ENCODE measurements at places on chromosomes 5 and 9.

DNA sequence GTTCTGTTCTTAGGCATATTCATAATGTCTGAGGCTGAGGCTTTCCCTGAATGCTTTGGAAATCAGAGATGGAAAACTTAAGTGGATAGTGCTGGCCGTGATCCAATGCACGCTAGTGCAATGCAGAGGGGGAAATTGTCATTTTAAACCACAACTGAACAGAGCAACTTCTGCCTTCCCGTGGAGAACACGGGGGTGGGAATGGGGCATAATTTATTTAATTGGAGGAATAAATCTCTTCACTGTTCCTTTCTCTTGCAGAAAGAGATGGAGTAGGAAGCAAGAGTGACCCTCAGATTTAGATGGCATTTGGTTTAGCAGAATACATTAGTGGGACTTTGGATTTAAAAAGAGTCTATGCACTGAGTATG, 22.9 kb upstream of the NREP start:
- DNase-seq, result no peak

- no peak for DNase-seq
Measured at GRCh38 chr5:75203604-75204003, 33.1 kb downstream of the ANKRD31 start.

- peak; percentile 6 for DNase-seq
Measured at GRCh38 chr5:53678981-53679660, 118.7 kb downstream of the NDUFS4 start.

GRCh38 chr5:150651924-150652671, 9.0 kb upstream of the MYOZ3 start:
- no peak for DNase-seq

GRCh38 chr5:160021831-160022446, 13.0 kb downstream of the TTC1 start:
- DNase-seq, result no peak

DNA sequence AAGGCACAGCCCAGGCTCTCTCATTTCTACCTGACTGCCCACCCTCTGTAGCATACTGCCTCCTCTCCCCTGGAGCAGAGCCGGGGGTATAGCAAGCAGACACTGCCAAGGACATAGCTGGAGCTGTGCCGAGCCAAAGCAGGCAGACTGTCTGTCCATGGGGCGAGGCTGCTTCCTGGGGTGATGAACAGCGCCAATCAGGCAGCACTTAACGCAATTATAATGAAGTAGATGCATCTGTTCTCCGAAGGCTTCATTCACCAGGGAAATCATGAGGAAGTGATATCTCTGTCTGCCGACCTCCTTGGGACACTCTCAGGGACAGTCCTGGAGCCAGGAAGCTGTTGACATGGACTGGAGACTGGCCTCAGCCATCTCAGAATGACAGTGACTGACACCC, 230.7 kb downstream of the ASTN2 start:
- no peak for DNase-seq

- DNase-seq, result peak; percentile 68
Measured at GRCh38 chr5:140639148-140639981, at the start of gene TMCO6. TSS of gene TMCO6 (plus strand) at chr5:140639451. CDS start at chr5:140639528, 77 bp downstream.

DNA sequence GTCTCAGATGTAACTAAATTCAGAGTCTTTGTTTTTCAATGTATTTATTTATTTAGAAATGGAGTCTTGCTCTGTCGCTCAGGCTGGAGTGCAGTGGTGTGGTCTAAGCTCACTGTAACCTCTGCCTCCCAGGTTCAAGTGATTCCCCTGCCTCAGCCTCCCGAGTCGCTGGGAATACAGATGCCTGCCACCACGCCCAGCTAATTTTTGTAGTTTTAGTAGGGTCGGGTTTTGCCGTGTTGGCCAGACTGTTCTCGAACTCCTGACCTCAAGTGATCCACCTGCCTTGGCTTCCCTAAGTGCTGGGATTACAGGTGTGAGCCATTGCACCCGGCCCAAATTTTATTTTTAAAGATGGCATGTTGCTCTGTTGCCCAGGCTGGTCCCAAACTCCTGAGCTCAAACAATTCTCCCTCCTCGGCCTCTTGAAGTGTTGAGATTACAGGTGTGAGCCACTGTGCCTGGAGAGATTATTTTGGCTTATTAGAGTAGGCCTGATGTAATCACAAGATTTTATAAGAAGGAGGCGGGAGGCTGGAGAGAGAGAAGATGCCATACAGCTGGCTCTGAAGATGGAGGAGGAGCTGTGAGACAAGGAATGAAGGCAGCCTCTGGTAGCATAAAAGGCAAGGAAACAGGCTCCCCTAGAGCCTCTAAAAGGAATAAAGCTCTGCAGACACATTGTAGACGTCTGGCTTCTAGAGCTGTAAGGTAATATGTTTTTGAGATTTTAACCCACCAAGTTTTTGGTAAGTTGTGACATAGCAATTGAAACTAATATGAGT, 12.9 kb upstream of the KLF9 start:
- no peak for DNase-seq

DNA sequence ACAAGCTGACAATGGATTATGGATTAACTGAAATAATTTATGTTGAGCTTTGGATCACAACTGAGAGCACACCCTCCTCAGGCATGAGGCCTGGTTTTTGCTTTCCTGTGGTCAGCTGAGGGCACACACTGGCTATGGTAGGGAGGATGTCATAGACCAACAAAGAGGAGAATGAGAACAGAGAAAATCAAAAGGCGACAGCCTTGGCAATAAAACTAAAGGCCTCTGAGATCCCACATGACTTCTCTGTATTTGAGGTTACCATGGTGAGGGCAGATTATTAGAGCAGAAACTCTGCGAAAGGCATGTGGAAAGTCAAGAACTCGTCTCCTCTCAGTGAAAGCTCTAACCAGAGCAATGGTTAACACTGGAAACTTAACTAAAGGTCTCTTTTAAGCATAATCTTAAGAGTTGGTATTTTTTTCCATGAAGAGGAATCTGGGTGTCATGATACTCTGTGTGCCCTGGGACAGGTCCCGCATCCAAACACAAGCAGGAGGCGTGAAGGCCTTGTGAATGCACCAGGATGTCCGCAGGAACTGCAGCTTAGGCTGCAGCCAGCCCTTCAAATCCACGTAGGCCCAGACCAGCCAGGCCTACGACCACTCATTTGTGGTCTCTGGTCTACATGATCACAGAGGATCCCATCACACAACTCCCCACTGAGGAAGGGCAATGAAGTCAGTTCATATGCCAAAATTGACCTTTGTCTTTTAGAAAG, 12.4 kb upstream of the MEIKIN start:
- DNase-seq, result no peak

DNA sequence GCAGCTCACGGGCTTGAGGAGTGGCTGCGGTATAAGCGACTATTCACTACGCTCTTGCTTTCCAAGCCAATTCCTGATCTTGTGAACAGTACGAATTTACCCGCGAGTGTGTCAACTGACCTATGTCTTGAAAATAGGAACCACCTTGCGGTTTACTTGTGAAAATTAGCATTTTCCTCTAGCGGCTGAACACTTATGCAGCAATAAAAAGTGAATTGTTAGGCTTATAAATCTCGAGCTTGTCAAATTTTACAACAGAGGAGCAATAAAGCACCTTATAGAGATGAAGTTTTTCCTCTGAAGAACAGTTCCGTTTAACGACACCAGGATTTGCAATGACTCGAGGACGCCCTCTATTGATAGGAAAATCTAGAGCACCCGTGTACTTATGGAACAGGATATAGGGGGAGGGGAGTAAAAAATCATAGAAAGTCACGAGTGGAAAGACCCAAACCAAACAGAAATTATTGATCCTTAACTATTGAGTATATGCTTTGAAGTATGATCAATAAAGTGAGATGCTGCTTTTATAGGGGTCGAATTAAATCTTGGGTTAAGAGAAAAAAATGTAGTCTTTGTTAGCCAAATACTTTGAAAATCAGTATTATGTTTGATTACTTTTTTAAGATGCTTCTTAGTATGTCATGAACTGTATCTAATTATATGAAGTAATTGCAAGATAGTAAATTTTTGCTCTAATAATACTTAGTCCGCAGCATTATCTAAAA, 1.9 kb upstream of the RGMB start:
- DNase-seq, result no peak

DNA sequence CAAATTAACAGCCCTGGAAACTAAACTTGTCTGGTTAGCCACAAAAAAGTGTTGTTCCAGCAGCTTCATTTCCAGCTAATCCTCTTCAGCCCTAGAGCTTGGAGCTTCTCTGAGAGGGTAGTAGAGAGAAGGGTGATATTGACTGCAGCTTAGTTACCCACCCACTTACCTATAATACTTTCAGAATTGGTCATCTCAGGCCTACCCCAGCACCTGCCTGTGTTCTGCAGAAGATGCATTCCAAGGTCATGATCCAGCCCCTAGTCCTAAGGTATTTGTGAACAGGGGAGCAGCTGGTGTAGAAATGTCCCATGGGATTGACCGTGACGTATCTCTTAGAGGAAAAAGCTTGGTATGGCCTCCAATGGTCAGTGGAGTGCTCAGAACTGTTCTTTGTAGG, 289.0 kb downstream of the NR3C1 start:
- peak; percentile 14 for DNase-seq

DNA sequence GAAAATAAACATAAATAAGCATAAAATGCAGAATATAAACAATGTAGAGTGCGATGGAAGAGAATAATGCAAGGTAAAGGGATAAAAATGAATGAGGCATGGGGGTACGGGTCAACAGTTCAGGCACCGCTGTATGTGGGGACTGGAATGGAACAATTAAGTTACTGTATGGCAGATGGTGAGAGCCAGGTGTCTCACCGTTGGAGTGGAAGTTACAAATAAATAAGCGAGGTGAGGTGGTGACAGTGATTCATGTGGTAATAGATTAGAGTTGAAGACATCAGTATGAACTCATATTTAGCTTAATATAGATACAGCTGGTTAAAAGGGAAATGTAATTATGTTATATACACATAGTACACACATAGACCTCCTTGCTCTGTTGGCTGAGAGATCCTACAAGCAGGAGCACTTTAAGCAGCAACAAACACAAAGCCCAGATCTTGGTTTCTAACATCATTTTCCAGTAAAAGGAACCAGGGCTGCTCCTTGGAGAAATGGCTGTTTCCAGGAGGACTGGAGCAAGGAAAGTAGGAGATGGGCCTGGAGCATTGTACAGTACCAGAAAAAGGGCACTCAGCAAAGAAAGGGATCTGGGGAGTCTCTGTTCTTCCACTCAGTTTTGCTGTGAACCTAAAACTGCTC, 2.4 kb upstream of the OMD start:
- DNase-seq, result no peak

DNA sequence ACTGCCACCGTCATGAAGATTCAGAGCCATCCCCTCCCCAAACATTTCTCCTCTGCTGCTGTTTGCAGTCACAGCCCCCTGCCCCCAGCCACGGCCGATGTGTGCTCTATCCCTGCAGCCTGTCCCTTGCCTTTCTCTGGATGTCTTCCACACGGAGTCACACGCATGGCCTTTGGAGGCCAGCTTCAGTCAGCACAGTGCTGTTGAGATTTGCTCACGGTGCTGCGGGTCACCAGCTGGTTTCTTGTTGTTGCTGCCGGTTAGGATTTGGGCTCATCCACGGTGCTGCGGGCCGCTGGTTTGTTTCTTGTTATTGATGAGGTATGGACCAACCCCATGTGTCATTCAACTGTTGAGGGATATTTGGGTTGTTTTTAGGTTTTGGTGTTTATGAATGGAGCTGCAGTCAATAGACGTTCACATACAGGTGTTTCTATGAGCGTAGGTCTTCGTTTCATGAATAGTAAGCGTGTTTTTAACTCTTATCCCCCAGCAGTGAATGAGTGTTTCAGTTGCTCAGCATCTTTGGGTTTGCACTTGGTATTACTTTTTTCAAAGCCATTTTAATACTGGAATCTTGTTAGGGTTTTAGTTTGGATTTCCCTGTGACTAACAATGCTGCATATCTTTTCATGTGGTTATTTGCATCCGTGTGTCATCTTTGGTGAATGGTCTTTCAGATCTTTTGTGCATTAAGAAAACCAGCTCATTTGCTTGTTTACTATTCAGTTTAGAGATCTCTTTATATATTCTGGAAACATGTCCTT, 57.6 kb downstream of the AHRR start:
- no peak for DNase-seq

DNA sequence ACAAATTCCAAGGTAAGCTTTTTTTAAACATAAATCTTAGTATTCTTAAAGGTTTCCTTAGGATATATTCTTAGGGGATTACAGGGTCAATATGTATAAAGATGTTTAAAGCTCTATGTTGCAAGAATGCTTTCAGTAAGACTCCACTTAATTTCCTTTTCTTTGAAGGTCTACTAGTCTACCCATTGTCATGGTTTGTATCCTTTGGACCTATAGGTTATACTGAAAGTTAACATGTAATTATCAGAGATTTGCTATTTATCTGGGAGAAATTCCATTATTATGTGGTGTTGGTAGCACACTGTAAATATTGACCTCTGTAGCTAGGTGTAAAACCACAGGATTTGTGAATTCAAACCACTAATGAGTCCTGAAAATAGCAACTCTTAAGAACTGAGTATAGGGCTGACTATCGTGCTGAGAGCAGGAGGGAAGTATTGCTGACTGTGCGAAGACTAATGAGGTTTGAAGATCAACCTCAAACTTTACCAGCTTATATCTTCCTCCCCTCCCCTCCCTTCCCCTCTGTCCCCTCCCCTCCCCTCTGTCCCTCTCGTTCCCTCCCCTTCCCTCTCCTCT, 85.6 kb downstream of the GADD45G start:
- DNase-seq, result no peak

GRCh38 chr5:135372654-135373381, 26.2 kb downstream of the MACROH2A1 start:
- DNase-seq, result no peak

DNA sequence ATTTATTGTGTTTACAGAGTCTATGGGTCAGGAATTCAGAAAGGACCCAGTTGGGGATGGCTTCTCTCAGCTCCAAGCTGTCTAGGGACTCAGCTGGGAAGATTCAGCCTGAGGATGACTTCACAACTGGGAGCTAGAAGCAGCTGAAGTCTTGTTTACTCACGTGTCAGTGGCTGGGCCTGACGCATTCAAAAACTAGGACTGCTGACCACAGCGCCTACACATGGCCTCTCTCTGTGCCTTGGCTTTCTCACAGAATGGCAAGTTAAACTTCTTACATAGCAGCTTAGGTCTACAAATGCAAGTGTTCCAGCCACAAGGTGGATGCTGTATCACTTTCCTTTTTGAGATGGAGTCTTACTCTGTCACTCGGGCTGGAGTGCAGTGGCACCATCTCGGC, 16.3 kb upstream of the PPP2CA start:
- DNase-seq, result no peak

- DNase-seq, result no peak
Measured at GRCh38 chr5:168426007-168426863, 60.0 kb upstream of the RARS1 start.

GRCh38 chr5:2536632-2537377, 214.7 kb downstream of the IRX2 start:
- DNase-seq, result no peak

- no peak for DNase-seq
Measured at GRCh38 chr9:76691517-76692313, 72.5 kb upstream of the PCA3 start.

DNA sequence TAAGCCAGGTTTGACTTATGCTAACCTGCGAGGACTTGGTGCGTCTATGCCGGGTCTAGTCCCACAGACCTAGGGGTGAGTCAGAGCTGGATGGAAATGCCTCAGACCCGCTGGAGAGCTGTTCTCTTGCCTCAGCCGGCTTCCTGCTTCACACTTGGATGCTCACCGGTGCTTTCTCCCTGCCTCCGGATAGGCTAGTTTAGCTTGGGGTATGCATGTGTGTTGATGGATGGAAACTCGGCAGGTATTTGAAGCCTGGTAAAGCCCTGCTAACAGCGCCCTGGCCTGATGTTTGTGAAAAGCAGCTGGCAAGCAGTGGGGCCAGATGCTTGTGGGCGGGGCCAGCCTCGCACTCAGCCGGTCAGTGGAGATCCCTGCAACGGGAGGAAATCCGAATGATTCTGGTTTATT, 29.3 kb downstream of the PRRC2B start:
- peak; percentile 88 for DNase-seq

GRCh38 chr5:53303105-53303504, 177.3 kb upstream of the FST start:
- peak; percentile 85 for DNase-seq

Measured in epithelial cell of prostate (primary cell).